Heart left ventricle (tissue), 16 donors: ENCODE measurements at places on chromosomes 12 and 14. TPM values are rescaled to one million over a fixed set of nuclear protein-coding genes. Genes with fewer than 3 reads are reported as not detected.

DNA sequence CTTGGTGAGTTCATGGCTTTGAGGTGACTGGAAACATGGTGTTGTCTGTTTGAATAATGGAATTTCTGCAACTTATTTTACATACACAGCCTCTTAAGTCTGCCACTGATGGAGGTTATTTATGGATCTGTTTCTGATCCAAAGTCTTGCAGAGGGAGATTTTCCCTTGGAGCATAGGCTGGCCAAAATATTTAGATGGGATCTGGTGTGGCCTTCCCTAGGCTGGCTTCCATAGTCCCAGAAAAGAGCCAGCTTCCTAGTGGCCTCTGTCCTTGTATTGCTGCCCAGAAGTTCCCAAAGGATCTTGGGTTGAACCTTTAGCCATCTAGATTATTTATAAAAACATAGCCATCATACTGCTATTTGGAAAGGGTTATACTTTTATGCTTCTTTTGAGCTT, 491.1 kb upstream of the RGS6 start:
- DNase-seq = no peak

DNA sequence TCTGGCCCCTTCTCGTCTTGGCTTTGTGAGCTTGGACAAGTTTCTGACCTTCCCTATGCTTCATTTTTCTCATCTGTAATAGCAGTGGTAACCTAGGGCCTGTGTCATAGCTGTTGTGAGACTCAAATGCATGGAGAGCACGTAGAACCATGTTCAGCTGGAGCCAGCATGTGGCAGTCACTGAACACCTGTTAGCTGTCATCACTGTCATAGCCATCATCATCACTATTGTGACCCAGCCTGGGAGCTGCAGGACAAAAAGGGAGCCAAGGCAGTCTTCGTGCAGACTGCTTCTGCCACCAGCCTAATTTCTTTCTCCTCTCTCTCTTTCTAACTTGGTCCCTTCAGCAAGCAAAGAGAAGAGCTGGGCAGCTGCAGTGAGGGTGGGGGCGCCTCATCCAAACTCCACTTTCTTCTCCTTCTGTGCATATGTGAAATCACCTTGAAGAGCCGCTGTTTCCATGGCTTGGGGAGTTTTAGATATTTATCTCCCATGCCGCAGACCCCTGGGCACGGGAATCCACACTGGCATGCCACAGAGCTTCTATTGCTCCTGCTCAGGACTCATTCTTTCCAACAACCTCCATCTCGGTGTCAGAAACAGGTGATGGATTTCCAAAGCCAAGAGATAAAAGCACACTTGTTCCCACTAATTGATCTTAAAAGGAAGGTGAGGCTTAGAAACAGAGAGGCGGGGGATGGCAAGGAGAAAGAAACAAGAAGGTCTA, 87.0 kb downstream of the SRRM4 start:
- peak; percentile 65 for DNase-seq

DNA sequence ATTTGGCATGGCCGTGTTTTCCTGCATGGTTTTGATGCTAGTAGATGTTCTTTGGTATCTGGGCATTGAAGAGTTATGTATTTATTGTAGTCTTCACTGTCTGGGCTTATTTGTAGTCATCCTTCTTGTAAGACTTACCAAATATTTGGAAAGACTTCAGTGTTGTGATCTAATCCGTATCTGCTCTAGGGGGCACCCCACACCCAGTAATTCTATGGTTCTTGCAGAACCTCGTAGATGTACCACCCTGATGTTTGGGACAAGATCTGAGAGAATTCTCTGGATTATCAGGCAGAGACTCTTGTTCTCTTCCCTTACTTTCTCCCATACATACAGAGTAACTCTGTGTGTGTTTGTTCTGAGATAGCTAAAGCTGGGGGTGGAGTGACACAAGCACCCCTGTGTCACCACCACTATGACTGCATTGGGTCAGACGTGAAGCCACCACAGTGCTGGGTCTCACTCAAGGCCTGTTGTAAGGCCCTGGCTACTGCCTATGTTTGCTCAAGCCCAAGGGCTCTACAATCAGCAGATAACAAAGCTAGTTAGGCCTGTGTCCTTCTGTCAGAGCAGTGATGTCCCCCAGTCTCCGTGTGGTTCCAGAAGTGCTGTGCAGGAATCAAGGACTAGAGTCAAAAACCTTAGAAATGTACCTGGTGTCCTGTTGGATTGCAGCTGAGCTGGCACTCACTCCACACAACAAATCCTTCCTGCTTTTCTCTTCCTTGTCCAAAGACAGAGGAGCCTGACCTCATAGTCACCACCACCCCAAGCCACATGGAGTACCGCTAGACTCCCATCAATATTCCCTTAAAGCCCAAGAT, 9.6 kb downstream of the RDH16 start:
- no peak for DNase-seq

GPHN gene
- polyA plus RNA-seq = 34.7 TPM

AGAP2 gene
- 8.6 TPM for polyA plus RNA-seq
